GM06990 (cell line): ENCODE measurements at places on chromosomes 1 and 21.

GRCh38 chr1:3628445-3628844 is 3.6 kb downstream of the TPRG1L start:
- DNase-seq: no peak

DNA sequence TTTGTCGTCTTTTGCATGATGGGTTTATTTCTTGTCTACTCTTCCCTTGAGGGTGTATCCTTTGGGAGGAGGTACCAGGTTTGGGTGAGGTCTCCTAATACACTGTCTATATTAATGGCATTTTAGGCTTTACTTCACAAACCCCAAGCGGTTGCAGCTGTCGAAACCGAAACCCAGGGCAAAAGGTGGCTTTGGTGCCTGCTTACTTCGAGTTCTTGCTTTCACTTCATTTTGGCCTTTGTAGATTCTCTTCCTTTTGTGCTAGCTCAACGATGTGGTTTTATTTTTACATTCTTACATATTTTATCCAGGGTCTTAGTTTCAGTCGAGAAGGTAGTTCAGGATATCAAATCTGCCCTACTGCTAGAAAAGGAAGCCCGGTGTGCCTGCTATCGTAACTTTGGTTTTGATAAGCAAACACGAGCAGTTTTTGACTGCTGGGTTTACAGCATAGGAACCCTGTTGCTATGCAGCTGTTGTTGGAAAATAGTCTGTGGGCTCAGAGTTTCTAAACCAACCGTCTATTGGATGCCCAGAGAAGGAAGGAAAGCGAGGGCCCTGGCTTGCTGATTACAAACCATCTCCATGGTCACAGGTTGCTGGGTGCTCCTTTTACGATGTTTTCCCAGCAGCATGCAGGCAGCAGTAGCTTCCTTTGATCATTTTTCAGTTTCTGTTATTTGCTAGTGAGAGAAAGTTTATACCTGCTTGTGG is 9.8 kb upstream of the TSPAN2 start:
- DNase-seq: peak; percentile 44

- DNase-seq: no peak
Measured at GRCh38 chr1:78071696-78072095, 25.9 kb downstream of the GIPC2 start.

GRCh38 chr1:248009681-248010080 is 3.8 kb upstream of the OR2L5 start:
- DNase-seq: no peak

DNA sequence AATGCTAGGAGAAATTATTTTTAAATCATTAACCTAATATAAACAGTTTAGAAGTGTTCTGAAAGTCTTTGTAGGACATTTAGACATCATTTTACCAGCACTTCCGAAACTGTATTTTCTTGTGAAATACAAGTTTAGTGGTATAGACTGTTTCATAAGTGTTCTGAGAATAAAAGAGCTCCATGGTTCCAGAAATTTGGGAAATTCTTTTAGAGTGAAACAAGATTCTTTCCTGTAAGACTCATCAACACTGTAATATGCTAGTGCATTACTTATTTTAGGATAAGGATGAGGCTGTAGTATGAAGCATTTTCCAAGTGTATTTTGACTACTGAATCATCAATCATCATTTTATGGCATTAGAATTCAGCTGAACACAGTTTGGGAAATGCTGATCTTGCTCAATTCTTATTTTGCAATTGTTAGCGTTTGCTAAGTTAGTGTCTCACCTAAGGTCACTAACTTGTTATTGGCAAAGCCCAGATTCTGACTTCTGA is 73.4 kb downstream of the CEP350 start:
- no peak for DNase-seq

DNA sequence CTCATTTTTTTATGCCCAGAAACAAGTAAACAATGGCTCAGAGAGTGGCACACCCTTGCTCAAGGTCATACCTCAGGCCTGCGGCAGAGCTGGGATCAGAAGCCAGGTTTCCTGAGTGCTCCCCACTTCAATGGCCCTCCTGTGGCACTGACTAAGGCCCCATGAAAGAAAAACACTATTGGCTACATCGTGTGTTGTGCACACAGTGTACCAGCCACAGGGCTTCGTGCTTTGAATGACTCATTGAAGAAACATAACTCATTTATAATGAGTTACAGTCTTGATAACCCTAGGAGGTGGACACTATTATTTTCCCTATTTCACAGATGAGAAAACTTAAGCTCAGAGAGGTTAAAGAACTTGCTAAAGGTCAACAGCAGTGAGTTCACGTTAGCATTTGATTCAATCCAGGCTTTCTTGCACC is 91.2 kb downstream of the TRABD2B start:
- DNase-seq: no peak

- DNase-seq: no peak
Measured at GRCh38 chr1:248822148-248823032, 3.3 kb downstream of the SH3BP5L start.

DNA sequence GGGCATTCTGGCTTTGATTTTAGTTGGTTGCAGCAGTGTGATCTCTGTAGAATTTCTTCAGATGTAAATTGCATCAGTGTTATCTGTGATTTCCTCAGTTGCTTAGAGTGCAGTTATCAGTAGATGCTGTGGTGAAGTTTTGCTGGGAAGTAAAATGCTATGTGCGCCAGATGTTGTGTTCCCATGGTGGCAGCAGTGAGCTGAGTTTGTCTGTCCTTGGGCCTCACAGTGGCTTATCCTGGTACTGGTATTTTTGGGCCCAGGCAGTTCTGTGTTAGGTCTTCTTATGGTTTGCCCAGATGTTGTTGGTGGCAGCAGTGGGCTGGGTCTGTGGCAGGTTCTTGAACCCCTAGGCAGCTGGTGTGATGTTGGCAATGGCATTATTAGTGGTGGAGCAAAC is 1242.1 kb downstream of the PLA2G4A start:
- DNase-seq: no peak

DNA sequence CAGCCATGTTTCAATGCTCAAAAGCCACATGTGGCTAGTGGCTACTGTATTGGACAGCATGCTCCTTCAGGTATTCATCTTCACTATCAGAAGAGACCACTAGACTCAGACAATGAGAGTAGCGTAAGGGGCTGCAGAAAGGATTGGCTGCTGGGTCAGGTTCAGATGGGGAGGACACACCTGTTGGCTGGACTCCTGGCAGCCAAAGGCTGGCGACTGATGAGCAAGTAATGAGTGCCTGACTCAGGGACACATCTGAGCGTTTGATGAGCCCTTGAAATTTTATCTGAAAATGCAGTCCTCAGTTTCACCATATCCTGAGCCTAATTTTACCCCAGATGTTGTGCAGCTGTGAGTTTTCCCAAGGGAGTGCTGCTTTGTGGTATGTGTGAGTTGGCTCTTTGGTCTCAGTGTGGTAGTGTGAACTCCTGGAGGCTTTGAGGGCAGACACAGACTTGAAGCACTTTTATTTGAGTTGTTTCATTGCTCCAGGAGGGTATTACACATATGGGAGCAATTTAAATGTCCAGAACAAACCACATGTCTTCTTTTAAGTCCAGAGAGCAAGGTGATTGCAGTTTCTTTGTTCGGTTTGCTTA is 9.6 kb downstream of the ST6GALNAC3 start:
- no peak for DNase-seq

DNA sequence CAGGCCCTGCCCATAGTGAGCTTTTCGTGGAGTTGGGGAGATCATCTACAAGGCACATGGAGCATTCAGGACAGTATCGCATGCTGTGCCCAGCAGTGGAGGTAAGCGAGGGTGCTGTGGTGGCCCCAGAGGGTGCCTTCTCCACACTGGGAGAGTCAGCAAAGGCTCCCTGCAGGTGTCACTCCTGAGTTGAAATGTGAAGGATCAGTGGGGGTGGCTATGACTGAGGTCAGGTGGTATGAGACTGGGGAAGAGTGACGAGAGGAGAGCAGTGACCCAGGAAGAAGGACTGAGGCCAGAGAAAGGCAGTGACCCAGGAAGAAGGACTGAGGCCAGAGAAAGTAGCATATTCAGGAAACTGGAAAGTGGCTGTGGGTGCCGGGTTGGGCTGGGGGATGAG is 53.0 kb downstream of the SPAG17 start:
- no peak for DNase-seq

DNA sequence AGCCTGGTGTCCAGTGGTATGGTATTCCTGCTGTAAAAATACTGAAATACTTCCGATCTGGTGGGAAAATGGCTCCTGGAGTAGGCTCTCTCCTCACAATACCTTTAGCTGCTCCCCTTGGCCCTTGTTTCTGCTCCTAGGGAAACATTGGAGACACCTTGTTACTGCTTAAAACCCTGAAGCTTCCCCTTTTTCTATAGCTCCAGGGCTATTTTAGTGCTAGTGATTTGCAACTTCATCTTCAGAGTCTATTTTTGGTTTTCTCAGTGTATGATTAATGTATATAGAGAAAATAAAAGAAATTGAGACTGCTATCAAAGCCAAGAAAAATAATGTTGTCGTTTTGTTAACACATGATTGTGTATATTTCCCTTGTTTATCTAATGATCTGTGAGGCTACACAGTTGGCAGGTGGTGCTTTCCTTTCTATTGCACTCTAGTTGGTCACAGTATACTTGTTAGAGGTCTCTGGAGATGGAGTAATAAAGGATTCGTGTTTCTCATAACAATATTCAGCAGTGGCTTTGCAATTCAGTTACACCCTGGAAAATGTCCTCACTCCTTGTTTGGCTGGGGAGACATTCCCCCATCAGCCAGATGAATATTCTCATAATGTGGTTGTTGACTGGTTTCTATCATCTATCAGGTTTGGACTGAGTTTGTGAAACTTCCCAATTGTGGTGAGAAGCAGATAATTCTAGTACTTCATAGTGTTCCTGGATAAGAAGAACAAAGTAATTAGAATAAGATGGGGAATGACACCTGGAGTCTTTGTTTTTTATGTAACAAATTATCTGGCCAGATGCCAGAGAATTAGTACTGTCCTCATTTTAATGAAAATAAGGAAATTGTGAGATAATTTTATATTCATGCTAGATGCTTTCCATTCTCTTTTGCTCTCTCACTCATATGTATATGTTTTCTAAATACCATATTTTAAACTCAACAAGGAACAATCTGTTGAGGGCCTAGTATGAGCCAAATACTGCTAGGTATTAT is 44.8 kb upstream of the CACYBP start:
- no peak for DNase-seq

DNA sequence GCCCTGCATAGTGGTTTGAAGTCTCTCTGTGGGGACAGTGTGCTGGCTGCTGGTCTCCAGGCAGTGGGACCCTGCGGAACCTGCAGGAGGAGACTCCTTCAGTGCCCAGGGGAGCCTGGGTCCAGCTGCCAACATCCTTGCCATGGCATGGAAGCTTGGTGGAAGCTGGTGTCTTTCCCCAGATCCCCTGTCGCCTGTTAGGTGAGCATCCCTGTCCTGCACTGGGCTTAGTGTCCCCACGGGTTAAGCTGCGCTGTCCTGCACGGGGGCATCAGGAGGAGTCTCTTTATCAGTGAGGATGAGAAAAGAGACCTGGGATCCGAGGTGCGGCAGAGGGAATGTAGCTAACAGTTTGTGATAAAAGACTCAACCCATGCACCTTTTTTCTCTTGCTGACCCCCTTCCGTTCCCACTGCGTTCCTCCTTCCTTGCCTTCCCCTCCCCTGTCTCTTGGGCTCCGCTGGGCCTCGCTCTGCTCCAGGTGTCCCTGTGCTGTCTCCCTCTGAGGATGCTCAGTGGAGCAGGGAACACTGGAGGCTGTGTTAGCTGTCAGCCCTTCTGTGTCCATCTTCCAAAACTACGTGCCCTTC is 59.3 kb downstream of the SLC37A1 start:
- DNase-seq: no peak

- DNase-seq: no peak
Measured at GRCh38 chr1:189027512-189027911, 1450.2 kb downstream of the BRINP3 start.

DNA sequence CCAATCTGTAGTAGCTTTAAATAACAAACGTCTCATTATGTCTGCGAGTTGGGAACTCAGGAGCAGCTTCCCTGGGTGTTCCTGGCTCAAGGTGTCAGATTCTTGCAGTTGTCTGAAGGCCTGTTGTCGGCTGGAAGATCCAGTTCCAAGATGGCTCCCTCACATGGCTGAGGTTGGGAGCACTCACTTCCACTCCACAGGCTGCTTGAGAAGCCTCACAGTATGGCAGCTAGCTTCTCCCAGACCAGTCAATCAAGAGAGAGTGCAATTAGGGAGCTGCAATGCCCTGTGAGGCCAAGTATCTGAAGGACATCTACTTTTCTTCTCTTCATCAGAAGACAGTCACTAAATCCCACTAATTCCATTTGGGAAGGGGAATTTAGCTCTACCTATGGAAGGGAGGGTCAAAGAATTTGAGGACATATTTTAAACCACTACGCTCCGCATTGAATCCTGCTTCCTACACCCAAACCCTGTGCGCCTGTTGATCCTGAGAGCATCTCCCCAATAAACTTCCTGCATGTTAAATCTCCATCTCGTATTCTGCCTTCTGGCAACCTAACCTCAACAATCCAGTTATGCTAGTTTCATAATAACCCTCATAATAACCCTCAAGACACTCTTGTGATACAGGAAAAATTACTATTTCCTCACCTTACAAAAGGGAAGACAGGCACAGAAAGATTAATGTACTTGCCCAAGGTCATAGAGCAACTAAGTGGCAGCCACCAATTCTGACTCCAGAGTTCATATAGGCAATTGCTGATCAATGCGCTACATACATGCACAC is 3.6 kb upstream of the VPS26C start:
- no peak for DNase-seq

GRCh38 chr1:159889821-159890252 is 10.1 kb downstream of the CFAP45 start:
- DNase-seq: peak; percentile 56

DNA sequence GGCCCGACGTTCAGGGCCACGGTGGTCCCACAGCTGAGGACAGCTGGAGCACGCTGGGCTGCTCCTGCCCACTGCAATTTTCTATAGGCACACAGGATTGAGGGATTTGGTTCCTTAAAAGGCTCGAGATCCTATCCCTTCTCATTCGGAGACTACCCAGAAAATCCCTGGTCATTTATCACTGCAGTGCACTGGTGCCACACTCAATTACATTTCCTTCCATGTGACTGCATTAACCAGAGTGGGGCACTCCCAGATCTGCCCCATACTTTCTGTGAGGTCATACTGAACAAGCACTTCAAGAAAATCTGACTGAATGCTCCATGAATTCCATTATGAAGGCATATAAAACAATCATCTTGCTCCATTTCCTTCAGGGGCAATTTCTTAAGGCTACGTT is 49.8 kb upstream of the KCNE1 start:
- no peak for DNase-seq

GRCh38 chr1:226816576-226816975 is 53.8 kb upstream of the PSEN2 start:
- no peak for DNase-seq

DNA sequence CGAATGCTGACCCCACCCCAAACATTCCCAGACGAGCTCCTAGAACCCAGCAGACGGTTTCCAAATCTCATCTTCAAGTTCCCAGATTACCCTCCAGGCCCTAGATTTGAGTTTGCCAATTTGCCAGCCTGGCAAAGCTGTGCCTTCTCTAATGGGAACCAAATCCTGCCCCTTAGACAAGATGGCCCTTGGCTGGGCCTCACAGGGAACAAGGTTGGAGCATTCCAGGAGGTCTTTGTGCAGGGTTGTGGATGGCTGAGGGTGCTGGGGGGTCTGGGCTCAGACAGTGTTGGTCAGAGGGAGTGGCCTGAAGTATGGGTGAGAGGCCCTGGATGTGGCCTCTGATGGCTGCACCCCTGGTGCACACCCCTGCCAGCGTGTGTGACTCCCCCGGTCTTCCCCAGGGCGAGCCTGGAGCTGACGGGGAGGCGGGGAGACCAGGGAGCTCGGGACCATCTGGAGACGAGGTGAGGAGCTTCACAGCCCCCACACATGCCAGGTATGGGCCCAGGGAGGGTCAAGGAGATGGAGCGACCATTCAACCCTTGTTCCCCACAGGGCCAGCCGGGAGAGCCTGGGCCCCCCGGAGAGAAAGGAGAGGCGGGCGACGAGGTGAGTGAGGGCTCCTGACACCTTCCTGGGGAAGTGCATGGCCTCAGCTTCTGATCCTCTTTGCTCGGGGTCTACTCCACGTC is 10.2 kb downstream of the COL6A1 start:
- peak; percentile 1 for DNase-seq
